H9 (cell line): ENCODE measurements at places on chromosomes 1 and 21.

GRCh38 chr1:30747033-30748008 lies 10.3 kb downstream of the LAPTM5 start:
- no peak overlapping the region for H3K4me3 ChIP-seq
- H3K4me1 ChIP-seq = no peaks in the 10 kb centered on the region; the same call in 1 of the 2 replicates
- no peak for DNase-seq
- no peak overlapping the region for H3K27ac ChIP-seq
- no peaks in the 10 kb centered on the region for H3K36me3 ChIP-seq
- no peaks in the 10 kb centered on the region for H3K27me3 ChIP-seq

- H3K27me3 ChIP-seq = no peaks in the 10 kb centered on the region
- H3K36me3 ChIP-seq = no peaks in the 10 kb centered on the region
- H3K4me1 ChIP-seq = no peaks in the 10 kb centered on the region; the same call in 1 of the 2 replicates
- no peak overlapping the region for H3K27ac ChIP-seq
- no peak for DNase-seq
- H3K4me3 ChIP-seq = no peak overlapping the region
Measured at GRCh38 chr1:91732291-91733107, 153.5 kb downstream of the TGFBR3 start.

DNA sequence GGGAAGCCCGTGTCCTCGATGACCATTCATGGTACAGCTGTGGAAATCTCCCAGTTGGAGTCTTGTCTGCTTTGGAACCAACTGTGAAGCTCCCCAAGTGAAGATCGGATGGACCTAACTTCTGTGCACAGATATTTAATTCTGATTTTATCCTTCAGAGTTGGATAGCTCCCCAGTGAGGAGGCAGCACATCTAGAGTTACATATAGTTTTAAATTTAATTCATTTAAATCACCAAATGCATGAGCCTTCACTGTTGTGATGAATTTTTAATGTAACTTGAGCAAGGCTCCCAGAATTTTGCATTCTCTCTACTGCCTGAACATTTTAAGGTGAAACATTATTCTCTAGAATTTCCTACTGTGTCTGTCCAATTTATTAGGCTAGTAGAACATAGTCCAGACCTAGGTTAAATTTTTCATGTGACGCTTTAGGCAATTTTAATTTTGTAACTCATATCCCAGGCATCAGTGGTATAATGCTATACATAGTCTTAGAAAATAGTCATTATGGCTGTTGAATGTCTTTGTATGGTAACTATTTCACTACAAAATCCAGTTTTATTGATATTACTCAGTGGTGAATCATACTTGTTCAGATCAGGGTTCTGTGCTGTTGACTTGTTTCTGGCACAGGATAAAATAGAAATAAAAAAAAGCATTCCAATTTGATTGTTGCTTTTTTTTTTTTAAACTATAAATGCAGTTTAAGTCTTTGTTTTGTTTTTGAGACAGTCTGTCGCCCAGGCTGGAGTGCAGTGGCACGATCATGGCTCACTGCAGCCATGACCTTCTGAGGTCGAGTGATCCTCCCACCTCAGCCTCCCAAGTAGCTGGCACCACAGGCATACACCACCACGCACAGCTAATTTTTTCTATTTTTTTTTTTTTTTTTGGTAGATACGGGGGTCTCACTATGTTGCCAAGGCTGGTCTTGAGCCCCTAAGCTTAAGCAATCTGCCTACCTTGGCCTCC lies 66.9 kb downstream of the PRDM2 start:
- H3K27me3 ChIP-seq = no peaks in the 10 kb centered on the region
- no peak overlapping the region for H3K4me3 ChIP-seq
- no peak for DNase-seq
- no peak overlapping the region for H3K27ac ChIP-seq

GRCh38 chr1:246532519-246532918 lies 25.4 kb upstream of the SMYD3 start:
- no peak overlapping the region for H3K4me3 ChIP-seq
- H3K27me3 ChIP-seq = no peaks in the 10 kb centered on the region; the same call in 1 of the 2 replicates
- H3K36me3 ChIP-seq = peaks cover 8% of the 10 kb centered on the region
- no peak for DNase-seq

GRCh38 chr1:41851589-41851988 lies 67.1 kb downstream of the HIVEP3 start:
- H3K4me3 ChIP-seq = no peak overlapping the region
- DNase-seq = no peak
- no peaks in the 10 kb centered on the region for H3K27me3 ChIP-seq
- no peak overlapping the region for H3K27ac ChIP-seq
- peaks cover 4% of the 10 kb centered on the region; the same call in 1 of the 2 replicates for H3K4me1 ChIP-seq
- H3K36me3 ChIP-seq = no peaks in the 10 kb centered on the region

- no peak overlapping the region for H3K4me3 ChIP-seq
- no peak for DNase-seq
Measured at GRCh38 chr21:44533121-44533890, 6.7 kb downstream of the KRTAP10-1 start.

DNA sequence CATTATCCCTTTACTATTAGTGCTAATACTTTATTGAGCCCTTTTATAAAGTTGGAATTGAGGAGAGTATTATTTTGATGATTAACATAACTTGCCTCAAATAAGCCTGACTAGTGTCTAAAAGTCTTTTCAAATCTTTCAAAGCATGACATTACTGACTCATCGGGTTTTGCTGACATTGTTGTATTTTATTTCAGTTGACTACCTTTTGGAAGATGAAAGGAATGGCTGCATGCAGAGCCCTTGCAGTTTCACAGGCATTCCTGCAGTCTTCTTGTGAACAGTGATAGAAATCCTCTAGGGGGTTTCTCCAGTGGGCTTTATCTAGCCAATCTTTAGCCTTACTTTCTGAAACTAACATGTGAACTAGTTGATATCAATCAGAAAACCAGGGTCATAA lies 43.0 kb upstream of the TMEM61 start:
- peaks cover 4% of the 10 kb centered on the region; the same call in 1 of the 2 replicates for H3K4me1 ChIP-seq
- H3K27ac ChIP-seq = no peak overlapping the region
- peaks cover 12% of the 10 kb centered on the region for H3K36me3 ChIP-seq
- H3K27me3 ChIP-seq = no peaks in the 10 kb centered on the region
- no peak for DNase-seq

DNA sequence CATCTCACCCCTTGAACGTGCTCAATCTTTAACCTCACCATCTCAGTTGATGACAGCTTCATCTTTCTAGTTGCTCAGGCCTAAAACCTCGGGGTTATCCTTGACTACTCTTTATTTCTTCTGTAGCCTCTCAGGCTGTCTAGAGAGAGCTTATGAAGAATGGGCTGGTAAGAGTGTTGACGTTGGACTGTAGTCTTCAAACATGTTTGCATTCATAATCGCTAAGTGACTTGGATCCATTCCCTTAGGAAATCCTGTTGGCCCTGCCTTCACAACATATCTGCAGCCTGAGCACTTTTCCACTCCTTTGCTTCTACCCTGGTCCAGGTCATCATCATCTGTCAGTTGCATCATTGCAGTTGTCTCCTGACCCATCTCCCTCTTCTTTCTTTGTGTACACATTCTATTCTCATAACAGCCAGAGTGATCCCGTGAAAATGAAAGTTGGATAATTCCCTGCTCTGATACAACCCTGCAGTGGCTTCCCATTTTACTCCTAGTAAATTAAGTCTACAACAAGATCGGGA lies 10.5 kb downstream of the UCK2 start:
- H3K4me1 ChIP-seq = peaks cover 16% of the 10 kb centered on the region; the same call in 1 of the 2 replicates
- H3K4me3 ChIP-seq = 0 out of 3 replicates have a peak overlapping the region, but pooled peaks have one; percentile 1
- H3K36me3 ChIP-seq = peaks cover 12% of the 10 kb centered on the region
- no peak for DNase-seq

- DNase-seq = no peak
- no peaks in the 10 kb centered on the region for H3K4me1 ChIP-seq
- no peak overlapping the region for H3K27ac ChIP-seq
- H3K36me3 ChIP-seq = peaks cover 3% of the 10 kb centered on the region
Measured at GRCh38 chr21:44317241-44317782, 17.5 kb downstream of the PFKL start.

- H3K27me3 ChIP-seq = no peaks in the 10 kb centered on the region
- no peaks in the 10 kb centered on the region for H3K36me3 ChIP-seq
- H3K4me3 ChIP-seq = peak overlapping the region; percentile 56; the same call in 1 of the 3 replicates
- DNase-seq = peak; percentile 83
Measured at GRCh38 chr1:20440785-20441200, 45.2 kb downstream of the CAMK2N1 start.

DNA sequence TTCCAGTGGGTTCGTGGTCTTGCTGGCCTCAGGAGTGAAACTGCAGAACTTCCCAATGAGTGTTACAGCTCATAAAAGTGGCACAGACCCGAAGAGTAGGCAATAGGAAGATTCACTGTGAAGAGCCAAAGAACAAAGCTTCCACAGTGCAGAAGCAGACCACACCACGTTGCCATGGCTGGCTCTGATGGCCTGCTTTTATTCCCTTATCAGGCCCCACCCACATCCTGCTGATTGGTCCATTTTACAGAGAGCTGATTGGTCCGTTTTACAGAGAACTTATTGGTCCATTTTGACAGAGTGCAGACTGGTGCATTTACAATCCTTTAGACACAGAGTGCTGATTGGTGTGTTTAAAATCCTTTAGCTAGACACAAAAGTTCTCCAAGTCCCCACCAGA lies 131.4 kb upstream of the CHRM3 start:
- no peak overlapping the region for H3K4me3 ChIP-seq
- H3K27me3 ChIP-seq = no peaks in the 10 kb centered on the region
- H3K36me3 ChIP-seq = peaks cover 11% of the 10 kb centered on the region
- H3K27ac ChIP-seq = no peak overlapping the region
- peaks cover 2% of the 10 kb centered on the region; the same call in 1 of the 2 replicates for H3K4me1 ChIP-seq

- H3K4me3 ChIP-seq = no peak overlapping the region
- H3K36me3 ChIP-seq = no peaks in the 10 kb centered on the region; the same call in 2 of the 3 replicates
- DNase-seq = no peak
- no peak overlapping the region for H3K27ac ChIP-seq
- no peaks in the 10 kb centered on the region; the same call in none of the 2 replicates for H3K4me1 ChIP-seq
Measured at GRCh38 chr1:172112576-172112975, 271.3 kb downstream of the DNM3 start.

- H3K4me1 ChIP-seq = no peaks in the 10 kb centered on the region
- H3K27ac ChIP-seq = no peak overlapping the region
- H3K27me3 ChIP-seq = no peaks in the 10 kb centered on the region
- peaks cover 75% of the 10 kb centered on the region for H3K36me3 ChIP-seq
- no peak for DNase-seq
Measured at GRCh38 chr1:147273409-147274336, 31.2 kb downstream of the CHD1L start.

- H3K4me1 ChIP-seq = no peaks in the 10 kb centered on the region
- H3K27me3 ChIP-seq = no peaks in the 10 kb centered on the region
- no peak for DNase-seq
Measured at GRCh38 chr1:12048372-12048771, 14.7 kb upstream of the TNFRSF8 start.

DNA sequence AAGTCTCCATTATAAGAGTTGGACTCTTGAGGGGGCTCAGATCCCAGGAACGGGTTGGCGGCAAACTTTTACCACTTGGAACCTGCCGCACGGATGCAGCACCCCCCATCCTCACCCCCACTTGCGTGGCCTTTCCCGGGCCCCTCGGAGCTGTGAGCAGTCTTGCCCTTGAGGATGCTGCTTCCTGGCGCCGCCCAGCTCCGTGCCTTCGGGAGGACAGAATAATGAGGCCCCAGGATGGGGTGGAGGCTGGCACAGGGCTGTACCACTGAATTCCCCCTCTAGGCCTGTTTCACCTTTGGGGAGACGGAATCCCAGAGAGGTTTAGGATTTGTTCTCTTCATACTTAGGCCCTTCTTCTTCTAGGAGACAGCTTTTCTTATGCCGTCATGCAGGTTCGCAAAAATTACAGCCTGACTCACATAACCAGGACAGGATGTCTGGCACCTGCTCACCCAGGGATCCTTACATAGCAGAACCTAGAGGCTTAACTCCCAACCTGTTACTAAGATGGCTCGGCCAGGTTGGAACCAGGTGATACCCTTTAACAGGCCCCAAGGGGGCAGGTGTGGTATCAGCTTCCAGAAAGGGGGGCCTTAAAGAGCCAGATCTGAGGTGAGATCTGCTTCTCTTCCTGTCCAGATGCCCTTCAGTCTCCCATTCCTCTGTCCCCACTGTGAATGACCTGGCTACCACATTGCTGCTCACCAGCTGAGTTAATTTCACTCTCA lies 1.5 kb downstream of the TRNP1 start:
- no peak overlapping the region for H3K27ac ChIP-seq
- H3K27me3 ChIP-seq = no peaks in the 10 kb centered on the region
- H3K4me3 ChIP-seq = peak overlapping the region; percentile 85
- peak; percentile 47 for DNase-seq

DNA sequence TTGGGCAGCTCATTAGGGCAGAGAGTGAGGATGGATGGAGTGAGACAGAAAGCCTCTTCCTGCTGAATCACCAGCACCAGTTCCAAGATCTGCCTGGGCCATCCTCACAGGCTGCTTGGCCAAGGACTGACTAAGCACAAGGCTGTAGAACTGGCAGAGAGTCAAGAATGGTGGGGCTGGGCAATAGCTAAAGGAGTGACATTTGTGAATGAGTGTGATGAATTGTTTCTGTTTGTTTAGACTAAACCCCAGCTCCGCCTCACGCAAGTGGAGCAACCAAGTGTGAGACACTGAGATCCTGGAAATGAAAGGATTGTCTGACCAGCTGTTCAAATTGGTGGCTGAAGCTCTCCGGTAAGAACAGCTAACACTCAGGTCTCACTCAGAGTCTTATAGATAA lies 38.6 kb downstream of the BRINP2 start:
- H3K36me3 ChIP-seq = no peaks in the 10 kb centered on the region
- H3K27me3 ChIP-seq = peaks cover 14% of the 10 kb centered on the region; the same call in 1 of the 2 replicates
- no peak for DNase-seq
- no peaks in the 10 kb centered on the region for H3K4me1 ChIP-seq
- no peak overlapping the region for H3K27ac ChIP-seq
- H3K4me3 ChIP-seq = no peak overlapping the region

DNA sequence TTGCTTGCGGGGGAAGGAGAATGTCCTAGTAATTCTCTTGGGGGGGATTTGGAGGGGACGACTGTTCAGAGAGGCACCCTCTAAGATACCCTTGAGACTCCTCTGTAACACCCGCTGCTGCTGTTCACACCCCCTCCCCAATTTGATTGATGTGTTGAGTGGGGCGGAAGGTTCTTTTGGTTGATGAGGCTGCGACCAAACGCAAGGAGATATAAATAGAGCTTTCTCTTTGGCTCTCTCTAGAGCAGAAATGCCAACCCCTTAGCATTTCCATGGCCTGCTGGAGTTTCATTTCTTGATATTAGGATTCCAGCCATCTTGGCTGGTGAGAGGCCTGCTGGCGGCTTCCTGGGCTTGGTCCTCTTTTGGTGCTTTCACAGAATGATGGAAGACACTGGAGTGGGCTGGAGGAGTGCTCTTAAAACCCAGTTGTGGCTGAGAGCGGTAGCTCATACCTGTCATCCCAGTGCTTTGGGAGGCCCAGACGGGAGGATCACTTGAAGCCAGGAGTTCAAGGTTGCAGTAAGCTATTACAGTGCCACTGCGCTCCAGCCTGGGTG lies 2.0 kb downstream of the PIK3CD start:
- H3K27ac ChIP-seq = no peak overlapping the region
- H3K4me1 ChIP-seq = no peaks in the 10 kb centered on the region
- H3K4me3 ChIP-seq = peak overlapping the region; percentile 59; the same call in 1 of the 2 replicates
- DNase-seq = no peak

GRCh38 chr1:207316622-207317391 lies 4.7 kb upstream of the CD55 start:
- no peak overlapping the region for H3K4me3 ChIP-seq
- no peaks in the 10 kb centered on the region; the same call in 1 of the 2 replicates for H3K4me1 ChIP-seq
- H3K27me3 ChIP-seq = no peaks in the 10 kb centered on the region
- H3K36me3 ChIP-seq = no peaks in the 10 kb centered on the region
